ENCODE measurements at places on chromosomes 6 and 20.

- DNase-seq, result no peak
Observed at GRCh38 chr6:15761045-15761502, 98.2 kb upstream of the DTNBP1 start.

GRCh38 chr6:162372106-162372505 is 355.5 kb downstream of the PRKN start:
- DNase-seq, result no peak

- no peak for DNase-seq
Observed at GRCh38 chr6:166032366-166033200, 135.1 kb downstream of the TBXT start.

DNA sequence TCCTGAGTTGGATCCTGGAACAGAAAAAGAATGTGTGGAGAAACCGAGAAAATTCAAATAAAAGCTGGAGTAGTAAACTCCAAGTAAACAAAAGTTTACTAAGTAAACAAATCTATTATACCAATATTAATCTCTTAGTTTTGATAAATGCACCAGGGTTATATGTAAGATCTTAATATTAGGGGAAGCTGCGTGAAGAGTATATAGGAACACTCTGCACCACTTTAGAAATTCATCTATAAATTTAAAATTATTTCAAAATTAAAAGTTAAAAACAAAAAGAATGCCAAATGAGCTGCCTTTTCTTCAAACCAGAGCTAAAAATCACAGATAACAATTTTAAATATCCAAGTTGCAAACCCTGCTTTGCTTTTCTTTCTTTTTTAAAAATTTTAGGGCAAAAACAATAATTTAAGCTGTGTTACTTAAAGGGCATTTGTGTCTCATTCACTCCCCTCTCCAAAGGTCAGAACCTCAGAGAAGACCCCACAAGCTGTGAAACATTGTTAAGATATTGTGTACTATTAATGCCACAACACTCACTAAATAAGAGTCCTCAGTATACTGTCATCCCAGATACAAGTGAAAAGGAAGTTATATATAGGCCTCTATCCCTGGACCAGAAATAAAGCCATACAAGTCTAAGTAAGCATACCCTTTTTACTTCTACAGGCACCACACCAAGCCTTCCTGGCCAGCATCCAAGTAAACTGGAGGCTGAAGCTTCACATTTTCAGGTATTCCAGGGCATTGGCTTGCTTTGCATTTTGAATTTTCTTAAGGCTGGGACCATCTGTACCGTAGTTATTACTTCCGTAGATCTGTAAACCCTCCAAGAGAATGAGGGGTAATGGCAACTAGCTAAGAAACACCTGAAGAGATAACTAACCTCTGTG is 7.0 kb downstream of the DNAAF9 start:
- DNase-seq, result no peak

DNA sequence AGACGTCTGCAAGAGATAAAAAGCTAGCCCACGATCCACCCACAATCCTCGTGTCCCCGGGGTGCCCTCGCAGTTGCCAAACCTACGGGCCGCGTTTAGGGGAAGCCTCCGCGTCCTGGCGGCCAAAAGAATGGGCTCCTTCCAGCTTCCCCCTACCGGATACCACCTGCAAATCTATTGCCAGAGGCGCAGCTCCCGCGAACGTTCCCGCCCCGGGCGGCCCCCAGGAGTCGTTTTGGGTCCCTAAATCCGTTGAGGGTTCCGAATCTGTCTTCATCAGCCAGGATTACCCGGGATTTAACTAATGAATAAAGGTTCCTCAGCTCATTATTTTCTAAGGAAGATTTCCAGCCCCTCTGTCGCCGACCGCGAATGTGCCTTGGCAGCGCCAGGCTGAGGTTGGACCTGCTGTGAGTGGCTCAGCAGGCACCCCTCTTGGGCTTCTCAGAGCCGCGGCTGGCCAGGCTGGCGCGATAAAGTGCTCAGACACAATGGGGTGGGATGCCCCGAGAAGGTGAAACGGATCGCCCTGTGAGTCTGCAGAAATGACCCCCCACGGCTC is 2.8 kb upstream of the VSX1 start:
- no peak for DNase-seq

DNA sequence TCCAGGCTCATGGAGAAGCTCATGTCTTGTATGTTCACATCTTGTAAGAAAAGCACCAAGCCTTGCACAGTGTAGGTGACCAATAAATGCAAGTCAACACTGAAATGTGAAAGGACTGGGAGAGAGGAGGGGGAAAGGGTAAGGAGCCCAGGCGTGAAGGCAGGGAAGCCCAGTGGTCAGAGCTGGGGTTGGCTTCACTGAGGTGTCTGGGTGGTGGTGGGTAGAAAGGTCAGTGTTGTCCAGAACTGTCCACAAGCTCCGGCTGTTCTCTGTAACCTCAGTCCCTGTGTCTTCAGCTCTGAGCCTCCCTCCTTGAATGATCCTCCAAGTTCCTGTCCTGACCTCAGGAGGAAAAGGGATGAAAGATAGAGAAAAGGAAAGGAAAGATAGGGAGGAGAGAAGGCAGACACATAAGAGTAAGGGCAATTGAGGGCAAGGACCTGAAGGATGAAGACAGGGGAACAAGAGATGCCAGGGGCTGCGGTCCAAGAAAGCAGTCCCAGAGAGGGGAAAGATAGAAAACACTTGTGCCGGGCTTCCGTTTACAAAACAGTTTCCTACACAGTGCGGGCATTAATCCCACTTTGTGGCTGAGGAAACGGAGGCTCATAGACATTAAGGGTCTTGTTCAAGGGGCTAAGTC is 2.4 kb upstream of the TNXB start:
- DNase-seq, result no peak

- DNase-seq, result no peak
Observed at GRCh38 chr6:156955494-156956183, 178.5 kb downstream of the ARID1B start.

DNA sequence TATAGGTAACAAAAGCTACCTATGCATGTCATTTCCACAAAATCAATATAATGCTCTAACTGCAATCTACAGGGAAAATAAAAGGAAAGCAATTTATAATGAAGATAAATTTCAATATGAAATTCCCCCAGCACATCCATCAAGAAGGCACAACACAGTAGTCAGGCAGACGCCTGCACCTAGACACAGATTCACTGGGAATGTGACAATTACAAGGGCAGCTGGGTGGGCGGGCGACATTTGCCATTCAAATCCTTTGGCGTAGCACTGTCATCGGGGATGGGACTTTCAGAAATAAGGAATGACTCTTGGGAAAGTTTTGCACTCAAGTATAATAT is 60.4 kb downstream of the SULF2 start:
- no peak for DNase-seq

- DNase-seq, result no peak
Observed at GRCh38 chr20:4008026-4008413, 7.3 kb downstream of the RNF24 start.

DNA sequence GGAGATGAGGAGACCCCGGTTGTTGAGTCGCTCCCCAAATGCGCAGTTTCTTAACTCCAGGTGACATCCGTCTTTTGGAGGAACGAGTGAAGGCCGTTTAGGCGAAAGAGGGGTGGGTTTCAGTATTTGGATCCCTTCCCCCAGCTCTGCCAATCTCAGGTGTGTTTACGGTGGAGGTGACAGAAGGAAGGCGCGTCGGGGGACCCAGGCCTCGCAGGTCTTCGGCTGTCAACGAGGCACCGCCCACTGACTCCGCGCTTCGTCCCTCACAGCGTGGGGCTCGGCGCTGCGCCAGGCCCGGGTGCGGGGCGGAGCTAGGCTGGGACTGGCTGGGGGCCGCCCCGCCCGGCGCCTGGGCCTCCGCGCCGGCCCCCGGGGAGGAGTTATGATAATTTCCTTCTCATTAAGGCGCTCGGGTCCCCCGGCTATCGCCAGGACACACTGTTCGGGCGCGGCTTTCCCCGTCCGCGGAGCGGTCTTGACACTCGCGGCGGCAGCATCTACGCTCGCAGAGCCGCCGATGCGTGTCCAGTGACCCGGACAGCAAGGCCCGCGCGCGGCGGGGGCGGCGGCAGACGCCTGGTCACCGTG is at the start of gene TFAP2C:
TSS of gene TFAP2C (plus strand) at position 434 of the 591 bp plus-strand sequence. CDS start 239 bp downstream, outside the sequence.
- DNase-seq, result no peak

- no peak for DNase-seq
Observed at GRCh38 chr6:16637635-16638034, 123.6 kb downstream of the ATXN1 start.

- no peak for DNase-seq
Observed at GRCh38 chr6:134456226-134456625, 138.3 kb upstream of the SGK1 start.

DNA sequence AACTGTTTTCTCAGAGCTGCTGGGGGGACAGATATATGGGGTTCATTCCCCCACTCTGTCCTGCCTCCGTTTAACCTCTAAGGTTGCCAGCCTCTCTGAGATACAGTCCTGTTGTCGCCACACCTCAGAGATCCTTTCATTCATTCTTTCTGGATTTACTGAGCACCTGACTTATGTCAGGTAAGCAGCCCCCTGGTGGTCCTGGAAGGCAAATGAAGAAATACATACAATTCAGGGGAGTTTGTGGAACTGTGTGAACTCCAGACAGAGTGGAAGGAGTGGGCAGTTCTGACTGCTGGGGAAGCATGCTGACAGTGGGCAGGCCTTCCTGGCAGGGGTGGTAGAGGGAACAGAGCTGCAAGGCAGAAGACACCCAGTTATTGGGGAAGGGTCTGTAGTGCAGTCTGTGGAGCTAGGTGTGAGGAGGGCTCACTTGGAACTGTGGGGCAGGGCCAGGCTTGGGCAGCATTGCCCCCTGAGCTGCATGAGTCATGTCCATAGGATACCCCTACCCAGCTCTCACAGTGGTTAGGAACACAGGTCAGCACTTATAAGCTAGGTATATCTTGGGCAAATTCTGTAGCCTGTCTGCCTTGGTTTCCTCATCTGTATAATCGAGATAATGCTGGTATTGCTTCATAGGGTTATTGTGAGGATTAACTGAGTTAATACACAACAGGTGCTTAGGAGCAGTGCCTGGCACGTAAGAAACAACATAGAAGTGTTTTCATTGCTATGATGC is 12.8 kb upstream of the SGK2 start:
- no peak for DNase-seq

DNA sequence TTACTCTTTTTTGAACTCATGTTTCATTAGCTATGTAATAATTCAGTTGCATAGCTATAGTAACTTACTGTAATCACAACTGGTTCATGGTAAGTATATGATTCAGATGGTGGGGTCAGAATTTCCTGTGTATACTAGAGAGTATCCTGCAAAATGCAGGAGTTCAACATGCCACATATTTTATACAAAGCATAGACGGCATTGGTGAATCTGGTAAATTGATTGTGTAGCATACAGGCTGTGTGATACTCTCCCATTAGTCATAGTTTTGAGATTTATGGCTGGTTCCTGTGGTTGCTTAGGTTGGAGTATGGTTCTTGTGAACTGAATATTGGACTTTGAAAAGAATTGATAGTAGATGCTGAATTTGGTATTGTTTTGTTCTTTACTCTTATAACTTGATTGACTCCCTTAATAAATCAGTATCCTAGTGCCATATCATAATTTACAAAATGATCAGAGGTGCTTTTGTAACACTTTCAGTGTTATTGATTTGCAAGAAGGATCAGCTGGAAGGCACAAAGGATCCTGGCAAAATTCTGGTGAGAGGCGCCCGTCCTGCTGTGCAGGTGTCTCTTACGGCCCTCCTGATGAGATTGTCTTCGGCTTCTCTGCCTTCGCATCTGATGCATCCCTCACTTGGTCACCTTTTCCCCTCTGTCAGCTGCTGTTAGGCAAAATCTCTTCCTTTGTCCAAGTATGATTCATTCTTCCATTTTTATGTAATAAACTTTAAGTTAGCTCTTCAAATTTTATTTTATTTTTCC is 22.6 kb downstream of the SNX9 start:
- no peak for DNase-seq

- no peak for DNase-seq
Observed at GRCh38 chr6:4682431-4683097, 93.6 kb upstream of the CDYL start.

DNA sequence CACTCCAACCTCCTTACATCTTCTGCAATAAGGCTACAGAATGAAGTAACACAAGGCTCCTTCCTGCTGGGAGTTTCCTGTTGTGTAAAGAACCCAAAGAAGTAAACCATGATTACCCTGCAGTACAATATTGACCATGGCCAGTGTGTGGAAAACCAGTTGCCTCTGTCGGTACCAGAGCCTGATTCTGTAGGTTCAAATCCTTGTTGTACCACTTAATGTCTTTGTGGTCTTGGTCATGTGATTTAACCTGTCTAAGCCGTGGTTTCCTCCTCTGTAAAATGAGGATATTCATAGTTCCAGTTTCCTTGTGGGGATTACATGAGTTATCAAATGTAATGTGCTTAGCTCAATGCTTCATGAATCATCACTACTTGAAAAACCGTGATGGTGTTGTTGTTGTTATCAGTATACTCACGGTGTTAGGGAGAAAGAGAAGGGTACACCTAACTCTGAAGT is 60.3 kb upstream of the PRELID3B start:
- no peak for DNase-seq

- DNase-seq, result no peak
Observed at GRCh38 chr6:46772762-46773161, 20.4 kb upstream of the MEP1A start.

DNA sequence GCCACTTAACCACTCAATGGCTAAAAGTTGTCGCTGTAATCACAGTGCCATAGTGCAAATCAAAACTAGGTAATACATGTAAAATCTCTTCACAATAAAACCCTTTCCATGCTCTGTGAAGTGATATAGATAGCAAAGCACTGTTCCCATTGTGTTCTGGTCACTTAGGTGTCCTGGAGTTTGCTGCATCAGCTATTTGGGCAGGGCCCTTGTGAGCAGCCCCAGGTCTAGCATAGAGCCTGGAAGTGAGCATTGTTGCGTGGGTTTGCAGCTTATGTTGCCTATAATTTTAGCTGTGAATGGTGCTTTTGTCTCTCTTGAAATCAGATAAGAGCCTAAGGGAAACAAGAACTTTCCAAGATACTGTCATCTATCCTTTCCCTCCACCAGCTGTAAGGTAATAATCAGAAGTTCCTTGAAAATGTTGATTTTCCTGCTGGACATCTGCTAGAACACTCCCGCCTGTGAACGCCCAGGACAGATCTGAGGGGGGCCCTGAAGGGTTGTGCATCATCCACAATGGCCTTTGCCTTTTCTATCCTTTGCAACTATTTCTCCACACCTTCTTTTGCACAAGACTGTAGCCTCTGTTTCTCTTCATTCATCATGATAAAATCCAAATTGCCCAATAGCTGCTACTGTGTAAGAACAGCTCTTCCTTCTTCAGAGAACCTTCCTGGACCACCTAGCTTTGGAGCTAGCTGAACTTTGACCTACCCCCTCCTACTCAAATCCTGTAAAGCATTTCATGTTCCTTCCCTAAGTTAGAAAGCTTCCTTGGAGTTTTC is 57.0 kb downstream of the TNFAIP3 start:
- DNase-seq, result no peak
